ENCODE measurements at places on chromosomes 7 and 10. TPM values are rescaled to one million over a fixed set of nuclear protein-coding genes. Genes with fewer than 3 reads are reported as not detected.

Gene RSPH10B2
- total RNA-seq: not detected

Gene VWDE
- 3.1 TPM for total RNA-seq

Gene CCL24
- total RNA-seq: not detected

Gene BMI1
- total RNA-seq: 32.4 TPM

Gene CRPPA
- 0.93 TPM for total RNA-seq

Gene NUB1
- 67.5 TPM for total RNA-seq

Gene RBP4
- total RNA-seq: not detected

Gene ITPRID1
- total RNA-seq: not detected

Gene PRKAR1B
- 27.1 TPM for total RNA-seq

Gene GSAP
- 11.5 TPM for total RNA-seq

Gene LMOD2
- not detected for total RNA-seq

Gene AGAP3
- 23.9 TPM for total RNA-seq

Gene PRLHR
- total RNA-seq: not detected

Gene NKX6-2
- not detected for total RNA-seq

Gene UNCX
- total RNA-seq: not detected

All from activated naive CD4-positive, alpha-beta T cell treated with anti-CD3 and anti-CD28 coated beads, Interleukin-2, amount 10 ng/mL, durations not matched to agents 5 hours and 36 hours (primary cell).